HL-60 (cell line): ENCODE measurements at places on chromosomes 7 and 10.

GRCh38 chr7:84484502-84485079 is 290.0 kb upstream of the SEMA3A start:
- no peak for DNase-seq

DNA sequence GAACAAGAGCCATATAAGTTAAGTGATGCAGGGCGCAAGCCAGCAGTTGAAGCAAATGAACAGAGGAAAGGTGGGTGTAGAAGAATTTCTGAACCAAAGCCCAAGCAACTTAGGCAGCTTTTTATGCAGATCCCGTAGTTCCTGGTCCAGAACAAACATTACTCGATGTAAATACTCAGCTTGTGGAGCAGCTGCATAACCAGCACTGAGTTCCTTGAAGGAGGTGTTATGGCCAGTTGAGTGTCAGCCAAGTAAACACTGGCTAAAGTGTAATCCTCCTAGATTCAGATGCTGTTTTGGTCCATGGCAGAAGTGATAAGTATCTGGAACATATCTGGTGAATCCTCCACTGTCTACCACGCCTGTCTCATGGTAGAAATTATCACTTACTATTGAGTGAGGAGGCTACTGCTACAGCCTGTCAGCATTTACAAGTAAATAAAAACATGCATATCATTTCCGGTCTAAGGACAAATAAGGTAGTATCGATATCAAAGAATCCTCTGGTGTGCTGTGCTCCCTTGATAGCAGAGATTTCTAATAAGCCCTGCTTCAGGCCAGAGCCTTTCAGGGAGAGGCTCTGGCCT is 213.9 kb downstream of the DYNC1I1 start:
- no peak for DNase-seq

- DNase-seq = no peak
Observed at GRCh38 chr7:44085546-44085945, 3.2 kb upstream of the POLM start.

DNA sequence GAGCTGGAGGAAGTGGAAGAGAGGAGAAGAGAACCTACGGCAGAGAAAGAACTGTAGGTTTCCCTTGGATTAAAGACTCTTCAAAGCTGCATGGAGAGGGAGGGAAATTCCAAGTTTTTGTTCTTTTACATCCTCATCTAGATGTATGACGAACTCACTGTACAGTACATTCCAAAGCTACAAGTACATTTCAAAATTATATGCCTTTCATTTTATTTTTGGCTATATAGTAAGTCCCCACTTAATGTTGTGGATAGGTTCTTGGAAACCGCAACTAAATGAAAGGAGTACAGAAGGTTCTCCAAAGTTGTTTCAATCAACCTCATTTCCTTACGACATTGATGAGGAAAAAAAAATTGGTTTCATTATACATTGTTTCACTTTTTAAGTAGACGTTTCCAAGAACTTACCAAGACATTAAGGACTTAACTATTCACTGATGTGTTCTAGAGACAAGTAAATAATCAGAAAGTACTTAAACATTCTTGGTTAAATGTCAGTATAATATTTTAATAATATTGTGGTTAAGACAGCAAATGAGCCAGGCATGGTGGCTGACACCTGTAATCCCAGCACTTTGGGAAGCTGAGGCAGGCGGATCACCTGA is 16.1 kb upstream of the JMJD1C start:
- no peak for DNase-seq

DNA sequence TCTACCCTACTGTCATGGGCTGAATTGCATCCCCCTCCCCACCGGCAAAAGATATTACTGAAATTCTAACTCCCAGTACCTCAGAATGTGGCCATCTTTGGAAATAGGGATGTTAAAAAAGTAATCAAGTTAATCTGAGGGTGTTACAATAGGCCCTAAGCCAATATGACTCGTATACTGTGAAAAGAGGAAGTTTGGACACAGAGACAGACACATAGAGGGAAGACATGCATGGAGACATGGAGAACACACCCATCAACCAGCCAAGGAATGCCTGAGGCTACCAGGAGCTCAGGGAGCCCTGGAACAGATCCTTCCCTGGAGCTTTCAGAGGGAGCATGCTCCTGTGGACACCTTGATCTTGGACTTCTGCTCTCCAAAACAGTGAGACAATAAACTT is 138.2 kb upstream of the ADO start:
- DNase-seq = peak; percentile 42

- no peak for DNase-seq
Observed at GRCh38 chr10:35447693-35448407, 111.5 kb downstream of the CCNY start.

- DNase-seq = no peak
Observed at GRCh38 chr10:5614155-5614721, 52.2 kb downstream of the ASB13 start.

DNA sequence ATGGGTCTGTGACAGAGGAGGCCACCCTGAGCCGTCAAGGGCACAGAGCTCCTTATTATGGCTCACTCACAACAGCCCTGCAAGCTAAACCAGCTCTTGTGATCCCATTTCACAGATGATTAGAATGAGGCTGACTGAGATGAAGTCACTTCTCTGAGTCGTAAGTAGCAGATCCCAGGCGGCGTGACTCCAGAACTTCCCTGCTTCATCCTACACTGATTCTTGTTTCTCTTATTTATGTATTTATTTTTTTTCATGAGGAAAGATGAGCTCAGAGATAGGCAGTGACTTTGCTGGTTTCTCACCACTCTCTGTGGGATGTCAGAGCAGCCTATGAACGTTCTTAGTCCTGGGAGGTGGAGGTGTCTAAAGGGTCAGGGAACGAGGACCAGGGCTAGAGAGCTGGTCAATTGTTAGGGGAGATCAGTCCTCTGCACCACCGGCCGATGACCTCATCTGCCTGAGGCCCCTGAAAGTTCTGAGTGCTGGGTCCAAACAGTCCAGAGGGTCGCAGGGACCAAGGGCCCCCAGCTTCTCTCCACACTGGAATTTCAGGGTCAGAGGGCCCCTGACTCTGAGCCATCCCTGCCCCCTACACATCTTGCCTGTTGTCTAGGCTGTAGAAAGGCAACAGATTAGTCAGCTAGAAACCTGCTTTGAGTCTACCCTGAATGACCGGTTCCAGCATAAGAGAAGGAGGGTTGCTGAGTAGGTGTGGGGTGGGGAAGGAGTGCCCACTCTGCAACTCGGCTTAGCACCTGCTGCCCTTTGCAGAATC is 17.9 kb downstream of the CLRN3 start:
- no peak for DNase-seq

DNA sequence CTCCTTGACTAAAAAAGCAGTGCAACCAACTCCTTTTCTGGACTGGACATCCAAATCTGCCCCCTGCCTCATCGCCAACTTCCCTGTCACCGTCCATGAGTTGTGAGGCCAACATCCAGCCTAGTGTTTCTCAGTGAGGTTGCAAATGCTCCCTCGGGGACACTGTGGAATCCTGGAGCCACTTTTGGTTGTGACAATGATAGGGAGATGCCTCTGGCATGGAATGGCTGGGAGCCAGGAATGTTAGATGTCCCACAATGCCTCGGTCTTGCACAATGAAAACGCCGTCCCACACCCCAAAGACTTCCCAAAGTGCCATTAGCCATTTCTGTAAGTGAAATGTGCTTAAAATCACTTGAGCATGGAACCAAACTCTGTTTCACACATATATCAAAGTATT is 105.2 kb downstream of the OSBPL3 start:
- no peak for DNase-seq

DNA sequence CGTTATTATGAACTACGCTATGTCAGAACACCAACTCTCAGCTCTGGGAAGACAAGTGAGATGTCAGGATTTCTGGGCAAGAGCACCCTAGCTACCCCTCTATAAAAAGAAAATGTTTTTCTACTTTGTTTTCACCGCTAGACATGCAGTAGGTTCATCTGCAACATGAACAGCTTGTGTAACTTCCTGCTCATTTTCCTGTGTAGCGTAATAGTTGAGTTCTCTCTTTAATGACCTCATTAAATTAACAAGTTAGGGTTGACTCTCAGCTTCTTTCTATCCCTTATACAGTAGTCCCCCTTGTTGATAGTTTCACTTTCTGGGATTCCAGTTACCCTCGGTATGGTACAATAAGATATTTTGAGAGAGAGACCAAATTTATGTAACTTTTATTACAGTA is 329.4 kb upstream of the ZNF32 start:
- DNase-seq = no peak
